Immature natural killer cell (primary cell): ENCODE measurements at places on chromosomes 7 and 10. TPM values are rescaled to one million over a fixed set of nuclear protein-coding genes. Genes with fewer than 3 reads are reported as not detected.

GRCh38 chr7:18948521-18948920 is 168.9 kb downstream of the TWIST1 start:
- H3K36me3 ChIP-seq = no peaks in the 10 kb centered on the region
- H3K27ac ChIP-seq = no peak overlapping the region
- H3K4me3 ChIP-seq = no peak overlapping the region
- no peaks in the 10 kb centered on the region for H3K27me3 ChIP-seq

GRCh38 chr10:77737608-77738007 is 100.0 kb upstream of the KCNMA1 start:
- peaks cover 6% of the 10 kb centered on the region for H3K27me3 ChIP-seq
- no peak overlapping the region for H3K4me3 ChIP-seq
- H3K27ac ChIP-seq = no peak overlapping the region
- H3K36me3 ChIP-seq = peaks cover 8% of the 10 kb centered on the region
- H3K4me1 ChIP-seq = no peaks in the 10 kb centered on the region

Gene MACROH2A2
- not detected for polyA plus RNA-seq

DNA sequence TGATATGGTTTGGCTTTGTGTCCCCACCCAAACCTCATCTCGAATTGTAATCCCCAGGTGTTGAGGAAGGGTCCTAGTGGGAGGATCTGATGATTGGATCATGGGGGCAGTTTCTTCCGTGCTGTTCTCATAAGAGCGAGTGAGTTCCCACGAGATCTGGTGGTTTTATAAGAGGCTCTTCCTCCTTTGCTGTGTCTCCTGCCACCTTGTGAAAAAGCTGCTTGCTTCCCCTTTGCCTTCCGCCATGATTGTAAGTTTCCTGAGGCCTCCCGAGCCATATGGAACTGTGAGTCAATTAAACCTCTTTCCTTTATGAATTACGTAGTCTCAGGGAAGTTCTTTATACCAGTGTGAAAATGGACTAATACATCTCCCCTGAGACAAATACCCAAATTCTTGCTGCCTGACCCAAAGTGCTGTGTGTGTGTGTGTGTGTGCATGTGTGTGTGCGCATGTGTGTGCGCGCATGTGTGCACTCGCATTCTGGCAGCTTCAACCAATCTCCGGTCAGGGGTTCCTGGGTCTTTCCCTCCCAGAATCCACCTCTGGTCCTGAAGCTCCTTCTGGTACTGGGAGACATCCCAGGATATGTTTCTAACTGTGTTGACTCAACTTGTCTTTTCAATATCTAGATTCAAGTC is 98.1 kb upstream of the LRRC4 start:
- no peaks in the 10 kb centered on the region for H3K27me3 ChIP-seq
- no peak for DNase-seq
- H3K4me1 ChIP-seq = peaks cover 7% of the 10 kb centered on the region
- H3K4me3 ChIP-seq = no peak overlapping the region
- H3K27ac ChIP-seq = no peak overlapping the region

GRCh38 chr7:80392229-80393169 is 119.4 kb downstream of the GNAT3 start:
- no peaks in the 10 kb centered on the region for H3K4me1 ChIP-seq
- DNase-seq = no peak
- H3K27me3 ChIP-seq = no peaks in the 10 kb centered on the region
- no peak overlapping the region for H3K4me3 ChIP-seq

DNA sequence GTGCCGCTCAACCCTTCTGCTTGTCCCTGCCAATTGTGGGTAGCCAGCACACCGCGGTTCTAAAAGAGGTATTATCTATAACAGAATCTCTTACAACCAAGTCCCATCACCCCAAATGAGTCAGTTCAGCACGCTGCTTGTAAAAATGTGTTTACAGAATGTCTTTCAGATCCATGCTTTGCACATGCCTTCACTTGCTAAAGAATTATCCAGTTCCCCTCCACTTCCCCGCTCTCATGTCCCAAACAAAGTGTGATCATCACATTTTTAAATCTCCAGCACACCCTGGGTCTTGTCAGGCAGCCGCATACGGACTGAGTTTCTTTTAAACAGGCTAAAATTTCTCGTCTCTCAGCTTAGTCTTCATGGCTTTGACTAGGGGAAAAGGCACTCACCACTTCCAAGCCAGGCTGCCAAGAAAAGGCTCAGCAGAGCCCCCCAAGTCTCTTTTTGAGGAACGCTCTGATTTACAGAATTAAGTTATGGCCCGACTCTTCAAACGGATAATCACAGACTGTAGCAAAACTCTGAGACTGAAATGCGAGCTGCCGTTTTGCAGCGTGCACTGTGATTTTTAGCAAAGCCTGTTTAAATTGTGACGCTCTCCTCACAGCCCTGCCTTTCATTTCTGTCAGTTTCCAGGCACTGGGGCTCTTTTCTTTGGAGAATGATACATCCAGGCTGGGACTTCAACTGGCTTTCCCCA is 29.8 kb upstream of the FGFR2 start:
- no peak overlapping the region for H3K27ac ChIP-seq
- no peak for DNase-seq
- no peaks in the 10 kb centered on the region for H3K36me3 ChIP-seq
- H3K4me1 ChIP-seq = no peaks in the 10 kb centered on the region
- H3K27me3 ChIP-seq = peaks cover 5% of the 10 kb centered on the region

Gene TEX47
- polyA plus RNA-seq = not detected

GRCh38 chr7:70679661-70680060 is 452.3 kb upstream of the GALNT17 start:
- H3K36me3 ChIP-seq = peaks cover 3% of the 10 kb centered on the region
- H3K4me1 ChIP-seq = peaks cover 73% of the 10 kb centered on the region
- peak overlapping the region; percentile 85 for H3K4me3 ChIP-seq
- DNase-seq = peak; percentile 72
- peaks cover 5% of the 10 kb centered on the region for H3K27me3 ChIP-seq
- H3K27ac ChIP-seq = peak overlapping the region; percentile 94

DNA sequence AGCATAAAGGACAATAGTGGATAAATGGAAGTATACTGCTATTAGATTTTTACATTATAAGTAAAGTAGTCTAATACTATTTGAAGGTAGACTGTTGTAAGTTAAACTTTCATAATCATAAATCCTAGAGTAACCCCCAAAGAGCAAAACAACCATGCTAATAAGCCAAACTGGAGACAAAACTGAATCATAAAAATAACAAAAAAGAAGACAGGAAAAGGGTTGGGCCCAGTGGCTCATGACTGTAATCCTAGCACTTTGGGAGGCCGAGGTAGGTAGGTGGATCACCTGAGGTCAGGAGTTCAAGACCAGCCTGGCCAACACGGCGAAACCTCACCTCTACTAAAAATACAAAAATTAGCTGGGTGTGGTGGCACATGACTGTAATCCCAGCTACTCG is 9.7 kb downstream of the CACUL1 start:
- no peak overlapping the region for H3K4me3 ChIP-seq
- peaks cover 50% of the 10 kb centered on the region for H3K4me1 ChIP-seq
- peaks cover 3% of the 10 kb centered on the region for H3K36me3 ChIP-seq
- H3K27me3 ChIP-seq = no peaks in the 10 kb centered on the region
- no peak overlapping the region for H3K27ac ChIP-seq
